Activated CD4-positive, alpha-beta memory T cell treated with anti-CD3 and anti-CD28 coated beads for 36 hours (primary cell): ENCODE measurements at places on chromosomes 1 and 21. TPM values are rescaled to one million over a fixed set of nuclear protein-coding genes. Genes with fewer than 3 reads are reported as not detected.

GRCh38 chr1:36517011-36517771, 34.5 kb upstream of the CSF3R start:
- no peak for DNase-seq
- no peaks in the 10 kb centered on the region for H3K27me3 ChIP-seq
- H3K4me1 ChIP-seq, result no peaks in the 10 kb centered on the region
- H3K27ac ChIP-seq, result no peak overlapping the region

DNA sequence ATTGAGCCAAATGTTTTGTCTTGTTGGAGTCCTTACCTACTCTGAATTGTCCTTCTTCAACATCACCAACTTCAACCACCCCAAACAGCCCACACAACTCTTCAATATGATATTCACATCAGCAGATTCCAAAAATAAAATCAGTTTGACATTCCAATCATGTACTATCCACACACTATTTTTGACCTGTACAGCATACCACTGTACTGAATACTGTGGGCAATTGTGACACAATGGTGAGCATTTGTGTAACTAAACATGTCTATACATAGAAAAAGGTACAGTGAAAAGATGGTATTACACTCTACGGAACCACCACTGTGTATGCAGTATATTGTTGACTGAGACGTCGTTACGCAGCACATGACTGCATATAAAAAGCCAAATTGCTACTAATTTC, 223.1 kb downstream of the KCNT2 start:
- no peak overlapping the region for H3K27ac ChIP-seq
- no peaks in the 10 kb centered on the region for H3K36me3 ChIP-seq
- DNase-seq, result no peak
- H3K4me3 ChIP-seq, result no peak overlapping the region

DNA sequence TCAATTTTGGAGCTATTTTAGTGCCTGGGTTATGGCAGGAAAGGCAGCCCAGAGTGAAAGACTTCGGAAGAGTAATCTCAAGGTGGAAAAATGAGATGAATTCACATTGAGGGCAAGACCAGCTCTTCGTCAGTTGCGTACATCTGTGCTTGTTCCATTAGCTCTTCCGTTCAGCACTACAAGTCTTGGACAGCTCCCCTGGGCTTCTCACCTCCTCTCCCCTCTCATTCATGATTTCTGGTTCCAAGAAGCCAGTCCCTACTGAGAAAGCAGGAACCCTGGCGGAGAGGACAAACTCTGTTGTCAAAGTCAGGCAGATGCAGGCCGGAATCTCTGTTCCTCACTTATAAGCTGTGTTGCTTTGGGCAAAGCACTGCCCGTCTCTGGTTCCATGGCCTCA, 76.5 kb downstream of the ACTL8 start:
- no peak for DNase-seq
- no peaks in the 10 kb centered on the region for H3K4me1 ChIP-seq
- peaks cover 14% of the 10 kb centered on the region for H3K27me3 ChIP-seq
- H3K36me3 ChIP-seq, result no peaks in the 10 kb centered on the region

SELP gene
- total RNA-seq, result 0.70 TPM

TFF2 gene
- total RNA-seq, result not detected
